ENCODE measurements at places on chromosomes 6 and 20.

- no peak overlapping the region for H3K4me3 ChIP-seq
- DNase-seq, result no peak
- no peaks in the 10 kb centered on the region for H3K4me1 ChIP-seq
- no peaks in the 10 kb centered on the region for H3K36me3 ChIP-seq
- no peak overlapping the region for H3K27ac ChIP-seq
- no peaks in the 10 kb centered on the region for H3K27me3 ChIP-seq
Observed at GRCh38 chr6:165321150-165321549, 11.7 kb upstream of the C6orf118 start.

DNA sequence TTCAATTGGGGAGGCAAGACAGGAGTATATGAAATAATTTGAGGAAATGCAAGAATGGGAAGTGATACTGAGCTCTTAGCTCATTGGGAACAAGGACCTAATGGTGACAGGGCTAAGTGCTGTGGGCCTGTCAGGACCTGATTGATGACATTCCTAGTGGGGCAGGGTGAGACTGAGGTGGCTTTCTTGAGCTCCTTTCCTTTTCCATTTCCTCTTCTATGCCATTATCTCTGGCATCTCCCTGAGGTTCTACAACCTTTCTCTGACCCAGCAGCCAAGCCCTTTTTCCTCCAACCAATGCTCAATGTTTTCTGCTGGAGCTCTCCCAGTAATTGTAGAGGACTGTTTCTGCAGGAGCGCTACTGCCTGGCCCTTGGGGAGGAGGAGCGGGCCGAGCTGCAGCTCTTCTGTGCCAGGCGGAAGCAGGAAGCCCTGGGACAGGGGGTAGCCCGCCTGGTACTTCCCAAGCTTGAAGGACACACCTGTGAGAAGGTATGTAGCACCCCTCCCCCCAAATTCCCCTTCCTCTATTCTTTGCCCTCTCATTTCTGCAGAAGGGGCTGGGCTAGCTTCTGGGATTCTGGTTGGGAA, 2.8 kb upstream of the TOMM6 start:
- H3K27ac ChIP-seq, result no peak overlapping the region
- peaks cover 16% of the 10 kb centered on the region for H3K4me1 ChIP-seq

DNA sequence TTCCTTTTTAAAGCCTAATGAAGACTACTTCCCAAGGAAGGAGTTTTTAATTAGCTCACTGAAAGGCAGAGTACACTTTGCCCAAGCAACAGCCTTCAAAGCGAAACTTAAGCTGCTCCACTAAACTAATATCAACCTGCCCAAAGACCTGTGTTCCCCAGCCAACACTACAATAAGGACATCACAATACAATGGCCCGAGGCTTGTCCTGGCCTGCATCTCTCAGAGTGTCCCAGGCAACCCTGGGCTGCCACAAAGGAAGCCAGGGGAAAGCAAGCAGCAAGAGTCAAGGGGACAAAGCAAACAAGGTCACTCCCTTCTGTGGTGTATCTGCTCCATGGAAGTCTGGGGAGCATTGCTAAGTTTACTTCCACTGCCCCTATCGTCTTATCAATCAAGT, 52.3 kb downstream of the PIGU start:
- no peaks in the 10 kb centered on the region for H3K27me3 ChIP-seq
- H3K27ac ChIP-seq, result no peak overlapping the region
- peaks cover 20% of the 10 kb centered on the region for H3K36me3 ChIP-seq
- no peak for DNase-seq
- peaks cover 17% of the 10 kb centered on the region for H3K4me1 ChIP-seq
- H3K4me3 ChIP-seq, result no peak overlapping the region

DNA sequence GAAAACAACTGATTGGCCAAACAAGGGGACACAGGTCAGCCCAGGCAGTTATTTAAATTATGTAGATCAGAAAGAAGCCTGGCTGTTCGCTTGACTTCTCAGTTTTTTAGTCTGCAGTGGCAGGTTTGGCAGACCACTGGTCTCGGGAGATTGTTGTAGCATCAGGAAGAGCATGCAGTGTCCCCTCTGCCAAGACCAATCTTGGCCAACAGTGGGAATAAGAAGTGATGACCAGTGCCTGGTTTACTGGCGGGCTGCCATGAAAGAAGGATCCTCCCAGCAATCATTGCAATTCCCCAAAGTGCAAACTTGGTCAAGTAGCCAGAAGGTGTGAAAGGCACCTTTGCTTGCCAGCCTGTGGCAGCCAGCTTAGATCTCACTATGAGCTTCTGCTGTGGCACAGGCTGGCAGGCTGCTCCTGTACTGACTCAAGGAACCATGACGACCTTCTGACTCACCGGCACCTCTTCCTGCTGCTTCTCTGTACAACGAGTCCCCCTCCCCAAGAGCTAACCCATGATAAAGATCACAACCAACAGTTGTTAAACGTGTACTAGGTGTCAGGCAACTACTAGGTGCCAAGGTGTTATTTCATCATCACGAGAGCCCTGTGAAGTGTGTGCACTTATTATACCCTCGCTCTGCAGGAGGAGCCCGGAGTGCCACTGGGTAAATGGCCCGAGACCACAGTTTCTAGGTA, 76.8 kb upstream of the DUSP22 start:
- H3K36me3 ChIP-seq, result peaks cover 6% of the 10 kb centered on the region
- H3K4me1 ChIP-seq, result peaks cover 41% of the 10 kb centered on the region
- no peaks in the 10 kb centered on the region for H3K27me3 ChIP-seq
- DNase-seq, result peak; percentile 74
- H3K27ac ChIP-seq, result peak overlapping the region; percentile 46

DNA sequence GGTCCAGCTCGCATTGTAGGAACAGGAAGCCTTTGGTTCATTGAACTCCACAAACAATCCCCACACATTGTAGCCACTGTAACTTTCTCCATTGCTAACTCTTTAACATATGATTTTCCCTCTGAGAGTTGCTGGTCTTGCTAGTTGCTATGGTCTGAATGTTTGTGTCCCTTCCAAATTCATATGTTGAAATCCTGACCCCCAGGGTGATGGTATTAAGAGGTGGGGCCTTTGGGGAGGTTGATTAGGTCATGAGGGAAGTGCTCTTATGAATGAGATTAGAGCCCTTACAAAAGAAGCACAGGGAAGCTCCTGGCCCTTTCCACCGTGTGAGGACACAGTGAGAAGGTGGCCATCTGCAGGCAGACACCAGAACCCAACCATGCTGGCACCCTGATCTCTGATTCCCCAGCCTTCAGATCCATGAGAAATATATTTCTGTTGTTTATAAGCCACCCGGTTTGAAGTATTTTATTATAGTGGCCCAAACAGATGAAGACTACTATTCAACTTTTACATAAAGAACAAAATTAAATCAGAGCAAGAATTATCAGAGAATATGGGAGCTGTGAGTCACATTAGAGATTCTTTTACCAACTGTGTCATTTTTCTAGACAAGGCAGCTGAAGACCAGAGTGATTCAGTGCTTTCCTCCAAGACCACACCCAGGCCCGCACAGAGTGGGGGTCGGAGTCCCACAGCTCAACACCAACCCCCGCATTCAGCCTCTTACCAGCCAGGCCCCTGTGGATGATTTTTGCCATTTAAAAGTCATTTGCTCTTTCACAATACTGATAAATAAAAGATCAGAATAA, 143.0 kb downstream of the SAMD5 start:
- H3K4me3 ChIP-seq, result no peak overlapping the region
- H3K36me3 ChIP-seq, result no peaks in the 10 kb centered on the region
- no peak overlapping the region for H3K27ac ChIP-seq
- H3K4me1 ChIP-seq, result no peaks in the 10 kb centered on the region
- H3K27me3 ChIP-seq, result no peaks in the 10 kb centered on the region
- no peak for DNase-seq

DNA sequence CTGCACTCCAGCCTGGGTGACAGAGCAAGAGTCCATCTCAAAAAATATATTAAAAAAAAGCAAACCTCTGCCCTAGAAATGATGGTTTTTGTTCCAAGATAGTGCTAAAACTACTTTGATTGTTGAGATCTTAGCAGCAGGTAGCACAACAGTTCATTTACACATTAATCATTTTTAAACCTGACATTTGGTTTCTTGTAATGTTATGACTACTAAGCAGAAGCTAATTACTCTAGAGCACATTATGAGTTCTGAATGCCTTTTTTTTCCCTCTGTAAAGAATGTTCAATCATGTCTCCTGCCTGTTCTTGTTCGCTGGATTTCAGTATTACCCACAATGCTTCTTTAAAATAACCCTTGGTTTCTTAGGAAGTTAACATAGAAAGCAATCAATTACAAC, 24.7 kb upstream of the PHF3 start:
- H3K27me3 ChIP-seq, result peaks cover 11% of the 10 kb centered on the region
- H3K4me1 ChIP-seq, result no peaks in the 10 kb centered on the region
- H3K27ac ChIP-seq, result no peak overlapping the region
- H3K36me3 ChIP-seq, result no peaks in the 10 kb centered on the region
- H3K4me3 ChIP-seq, result no peak overlapping the region

GRCh38 chr6:37840143-37840939, 20.8 kb downstream of the ZFAND3 start:
- no peak for DNase-seq
- no peak overlapping the region for H3K27ac ChIP-seq
- no peak overlapping the region for H3K4me3 ChIP-seq
- H3K36me3 ChIP-seq, result peaks cover 16% of the 10 kb centered on the region

- H3K27ac ChIP-seq, result no peak overlapping the region
- H3K4me3 ChIP-seq, result no peak overlapping the region
Observed at GRCh38 chr6:168138436-168138835, 59.4 kb upstream of the FRMD1 start.

GRCh38 chr20:45246109-45246508, 8.3 kb downstream of the SLPI start:
- H3K27me3 ChIP-seq, result peaks cover 82% of the 10 kb centered on the region
- no peak overlapping the region for H3K4me3 ChIP-seq
- no peaks in the 10 kb centered on the region for H3K36me3 ChIP-seq
- DNase-seq, result no peak

DNA sequence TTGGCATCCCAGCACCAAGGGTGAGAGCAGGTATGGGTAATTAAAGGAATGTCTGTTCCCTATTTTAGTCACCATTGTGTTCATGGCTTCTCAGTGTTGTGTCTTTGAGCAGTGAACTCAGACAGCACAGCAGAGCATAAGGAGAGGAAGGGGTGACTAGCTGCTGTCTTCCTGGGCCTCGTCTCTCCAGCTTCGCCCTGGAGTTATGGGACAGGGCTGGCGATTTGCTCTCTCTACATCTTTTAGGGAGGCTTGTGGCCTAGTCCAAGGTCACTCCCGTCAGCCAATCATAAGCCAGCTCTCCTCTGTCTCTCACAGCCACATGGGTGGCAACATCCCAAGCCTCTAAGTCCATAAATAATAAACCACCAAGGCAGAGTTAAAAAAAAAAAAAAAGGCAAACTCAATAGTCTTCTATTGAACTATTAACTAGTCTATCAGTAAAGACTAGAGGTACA, 7.3 kb downstream of the CST3 start:
- no peaks in the 10 kb centered on the region for H3K36me3 ChIP-seq
- no peak overlapping the region for H3K4me3 ChIP-seq
- no peak for DNase-seq
- H3K4me1 ChIP-seq, result no peaks in the 10 kb centered on the region
- no peak overlapping the region for H3K27ac ChIP-seq

GRCh38 chr6:42503894-42504293, 52.2 kb upstream of the TRERF1 start:
- DNase-seq, result no peak
- no peak overlapping the region for H3K27ac ChIP-seq
- no peak overlapping the region for H3K4me3 ChIP-seq
- H3K27me3 ChIP-seq, result peaks cover 3% of the 10 kb centered on the region
- H3K4me1 ChIP-seq, result peaks cover 2% of the 10 kb centered on the region
